ENCODE measurements at places on chromosomes 16 and 17.

DNA sequence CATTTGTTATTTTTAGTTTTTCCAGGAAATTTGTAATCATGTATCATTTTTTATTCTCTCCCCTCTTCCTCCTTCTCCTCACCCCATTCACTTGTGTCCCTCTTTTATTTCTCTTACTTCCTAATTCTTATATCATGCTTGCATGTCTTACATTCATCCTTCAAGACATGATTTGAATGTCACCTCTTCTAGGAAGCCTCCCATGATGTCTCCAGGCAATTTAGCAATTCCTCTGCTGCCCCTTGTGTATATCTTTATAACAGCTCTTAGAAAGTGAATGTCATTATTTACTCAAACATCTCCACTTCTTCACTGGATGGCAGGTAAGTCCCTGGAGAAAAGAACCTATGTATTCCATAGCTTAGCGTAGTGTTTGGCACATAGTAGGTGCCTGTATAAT lies 7.8 kb downstream of the HNF1B start:
- no peak for DNase-seq

- DNase-seq: no peak
Measured at GRCh38 chr17:13140750-13141149, 122.9 kb upstream of the ELAC2 start.

GRCh38 chr17:55706808-55707773 lies 15.6 kb downstream of the TMEM100 start:
- no peak for DNase-seq

DNA sequence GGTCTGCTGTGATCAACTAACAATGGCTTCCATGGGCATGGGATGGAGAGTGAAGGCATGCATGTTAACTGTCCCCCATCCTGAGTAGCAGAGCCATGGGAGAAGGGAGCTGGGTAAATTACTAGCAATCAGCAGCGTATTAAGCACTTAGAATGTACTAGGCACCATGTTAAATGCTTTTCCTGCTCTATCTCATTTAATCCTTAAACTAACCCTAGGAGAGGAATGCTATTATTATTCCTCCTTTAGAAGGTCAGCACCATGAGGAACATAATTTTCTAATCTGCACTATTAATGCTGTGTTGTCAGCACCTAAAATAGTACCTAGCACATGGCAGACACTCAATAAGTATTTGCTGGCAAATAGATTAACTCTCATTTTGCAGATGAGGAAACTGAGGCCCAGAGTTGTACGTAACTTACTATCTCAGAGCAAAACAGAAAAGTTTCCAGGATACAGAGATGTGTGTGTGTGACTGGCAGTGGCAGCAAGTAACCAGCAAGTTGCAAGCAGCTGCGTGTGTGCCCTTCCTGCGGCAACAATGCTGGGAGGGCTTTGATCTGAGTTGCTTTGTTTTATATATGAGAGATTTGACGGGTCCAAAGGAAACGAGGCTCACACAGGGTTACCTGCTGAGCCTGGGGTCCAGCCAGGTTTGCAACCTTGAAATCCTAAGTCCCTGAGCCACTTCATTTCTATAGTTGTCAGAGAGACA lies 6.5 kb upstream of the KLHL36 start:
- no peak for DNase-seq

- DNase-seq: peak; percentile 86
Measured at GRCh38 chr16:57736419-57737351, 1.1 kb downstream of the KATNB1 start.

DNA sequence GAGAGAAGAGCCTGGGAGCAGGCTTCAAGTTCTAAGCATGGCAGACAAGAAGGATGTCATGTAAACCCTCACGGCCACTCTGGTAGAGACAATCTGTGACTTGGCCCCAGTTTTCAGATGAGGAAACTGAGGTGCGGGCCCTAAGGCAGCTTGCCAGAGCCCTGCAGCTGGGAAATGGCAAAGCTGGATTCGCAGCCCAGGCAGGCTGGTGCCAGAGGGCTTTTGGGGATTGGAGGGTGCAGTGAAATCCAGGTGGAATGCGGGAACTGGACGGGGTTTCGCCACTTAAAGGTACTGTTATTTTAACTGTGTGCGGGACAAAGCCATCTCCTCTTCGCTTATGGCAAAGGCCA lies 477 bp upstream of the OSGIN1 start:
- DNase-seq: no peak

GRCh38 chr16:10883004-10883403 lies 6.0 kb downstream of the CIITA start:
- DNase-seq: no peak

DNA sequence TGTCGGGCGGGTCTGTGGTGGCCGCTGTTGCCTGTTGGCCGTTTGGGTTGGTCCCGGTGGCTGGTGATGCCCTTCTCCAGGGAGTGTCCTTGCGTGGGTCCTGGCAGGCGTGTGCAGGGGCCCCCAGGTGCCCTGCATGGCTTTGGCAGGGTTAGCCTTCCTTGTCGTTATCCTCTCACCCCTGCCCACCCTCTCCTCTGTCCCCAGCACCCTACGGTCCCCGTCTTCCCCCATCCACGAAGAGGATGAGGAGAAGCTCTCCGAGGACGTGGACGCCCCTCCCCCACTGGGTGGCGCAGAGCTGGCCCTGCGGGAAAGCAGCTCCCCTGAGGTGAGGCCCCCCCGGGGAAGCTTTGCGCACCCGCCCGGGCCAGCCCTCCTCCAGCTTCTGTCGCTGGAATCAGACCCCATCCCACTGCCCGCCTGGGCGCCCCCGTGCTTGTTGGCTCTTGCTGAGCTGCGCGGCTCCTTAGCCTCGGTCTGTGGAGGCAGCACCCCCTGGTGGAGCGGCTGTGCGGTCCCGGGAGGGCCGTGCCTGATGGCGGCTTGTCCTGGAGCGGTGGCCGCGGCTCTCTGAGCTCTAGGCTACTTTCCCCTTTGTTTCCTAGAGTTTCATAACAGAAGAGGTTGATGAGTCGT lies 10.6 kb upstream of the NUDT16L1 start:
- DNase-seq: peak; percentile 83

Data from suppressor macrophage (primary cell).